ENCODE measurements at places on chromosomes 7 and 10. TPM values are rescaled to one million over a fixed set of nuclear protein-coding genes. Genes with fewer than 3 reads are reported as not detected.

EBF3 gene
- polyA plus RNA-seq: 57.0 TPM

ATG9B gene
- polyA plus RNA-seq: 0.73 TPM

ARL3 gene
- polyA plus RNA-seq: 13.0 TPM

ENO4 gene
- 0.38 TPM for polyA plus RNA-seq

ELMO1 gene
- polyA plus RNA-seq: 24.5 TPM

- DNase-seq: no peak
These were observed 28.5 kb downstream of the CXCL12 start for GRCh38 chr10:44356139-44357022.

DNA sequence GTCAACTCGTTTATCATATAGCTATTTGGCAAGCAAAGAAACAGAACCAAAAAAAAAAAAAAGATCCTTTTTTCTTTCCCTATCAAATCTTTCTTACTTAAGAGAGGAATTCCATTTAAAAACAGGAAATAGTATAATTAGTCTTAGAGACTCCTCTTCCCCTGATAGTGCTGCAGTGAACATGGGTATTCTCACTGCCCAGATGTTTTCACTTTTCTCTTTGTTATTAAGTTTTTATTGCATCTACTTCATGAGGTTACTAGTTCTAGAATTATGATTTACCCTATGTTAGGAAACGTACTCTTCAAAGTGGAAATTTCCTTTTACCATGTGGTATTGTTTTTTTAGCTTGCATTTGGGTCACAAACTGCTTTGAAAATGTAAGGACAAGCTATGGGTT is 8.5 kb downstream of the CASP2 start:
- DNase-seq: no peak

DNA sequence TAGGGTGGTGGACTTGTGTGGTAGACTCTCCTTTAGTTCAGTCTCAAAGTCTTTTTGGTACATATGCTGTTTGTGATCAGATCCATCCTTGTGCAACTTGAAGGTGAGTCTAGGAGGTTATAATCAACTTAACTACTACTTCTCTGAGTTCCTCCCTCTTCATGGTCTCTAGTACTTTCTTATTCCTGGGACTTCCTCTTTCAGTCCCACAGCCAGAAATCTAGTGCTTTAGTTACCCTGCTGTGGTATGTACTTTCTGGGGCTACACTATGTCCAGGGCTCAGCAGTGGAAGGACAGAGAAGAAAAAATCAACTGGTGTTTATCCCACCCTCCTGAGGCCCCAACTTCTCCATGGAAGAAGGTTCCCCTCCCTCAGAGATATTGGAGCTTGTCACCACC is 19.4 kb upstream of the ATAD1 start:
- DNase-seq: no peak

DNA sequence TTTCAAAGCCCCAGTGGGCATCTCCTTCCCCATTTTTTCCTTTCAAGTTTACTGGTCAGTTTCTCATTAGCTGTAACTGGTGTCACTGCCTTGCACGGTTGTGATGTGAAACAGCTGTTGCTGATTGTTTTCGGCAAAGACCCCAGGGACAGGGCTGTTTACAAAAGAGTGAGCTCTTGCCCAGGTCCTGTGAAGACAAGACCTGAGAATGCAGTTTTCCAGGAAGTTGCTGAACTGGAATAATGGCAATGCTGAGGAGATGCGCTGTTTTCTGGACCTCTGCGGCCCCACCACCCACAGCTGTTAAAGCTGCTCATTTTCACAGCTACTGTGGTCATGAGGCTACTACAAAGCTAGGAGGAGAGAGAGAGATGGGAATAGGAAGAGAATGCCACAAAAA is 116.6 kb upstream of the RSU1 start:
- no peak for DNase-seq

GRCh38 chr10:127267442-127267841 is 71.1 kb upstream of the INSYN2A start:
- DNase-seq: no peak

DNA sequence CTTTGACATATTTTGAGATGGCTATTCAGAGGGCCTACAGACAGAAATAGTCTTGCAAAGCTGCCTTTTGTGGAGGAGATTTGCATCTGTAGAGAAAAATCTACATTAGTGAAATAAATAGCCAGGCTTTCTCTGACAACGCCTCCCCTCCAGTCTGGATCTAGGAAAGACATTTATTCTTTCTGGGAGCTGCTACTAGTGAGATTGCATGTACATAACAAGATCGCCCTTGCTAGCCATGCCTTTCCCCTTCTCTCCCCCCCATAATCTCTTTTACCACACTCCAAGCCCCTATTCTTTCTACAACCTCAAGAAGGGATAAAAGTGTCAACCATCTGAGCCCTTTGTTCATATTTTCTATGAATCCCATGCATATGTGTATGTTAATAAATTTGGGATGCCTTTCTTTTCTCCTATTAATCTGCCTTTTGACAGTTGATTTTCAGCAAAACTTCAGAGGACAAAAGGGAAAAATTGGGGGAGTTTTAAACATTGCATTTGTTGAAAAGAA is 194.2 kb downstream of the SNX13 start:
- no peak for DNase-seq

GRCh38 chr10:97991871-97992270 is 38.5 kb downstream of the CRTAC1 start:
- DNase-seq: peak; percentile 4

DNA sequence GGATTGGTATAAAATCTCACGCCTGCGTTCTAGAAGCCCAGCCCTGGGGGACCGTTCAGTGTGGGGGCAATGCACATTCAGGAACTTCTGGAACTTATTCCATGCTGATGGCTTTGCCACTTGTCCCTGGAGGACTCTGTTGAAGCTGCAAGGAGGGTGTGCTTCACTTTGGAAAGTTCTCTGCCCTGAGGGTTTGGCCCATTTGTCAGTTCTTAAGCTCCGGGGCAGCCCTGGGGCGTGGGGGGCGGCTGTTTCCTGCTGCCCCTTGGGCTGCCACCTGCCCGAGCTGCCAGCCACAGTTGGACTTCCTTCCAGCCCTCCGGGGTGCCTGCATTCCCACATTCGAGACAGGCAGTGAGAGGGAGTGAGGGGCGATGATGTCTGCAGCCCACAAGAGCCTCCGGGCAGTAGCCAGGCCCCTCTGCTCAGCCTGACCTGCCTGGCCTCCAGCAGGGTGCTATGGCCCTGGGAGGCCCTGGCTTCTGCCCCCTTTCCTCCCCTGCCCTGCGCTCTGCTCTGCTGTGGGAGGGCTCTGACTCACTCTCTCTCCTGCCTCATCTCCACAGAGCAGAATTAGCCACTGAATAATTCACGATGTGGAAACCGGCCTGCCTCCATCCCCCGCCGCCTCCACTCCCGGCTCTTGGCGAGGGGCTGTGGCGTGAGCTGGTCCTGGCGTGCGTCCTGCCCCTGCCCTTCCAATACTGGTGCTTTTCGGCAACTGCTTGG is 1.9 kb downstream of the TTYH3 start:
- no peak for DNase-seq

- DNase-seq: no peak
These were observed 55.7 kb upstream of the CDK1 start for GRCh38 chr10:60722623-60723022.

All from forelimb muscle (tissue), 1 donor.